ENCODE measurements at places on chromosomes 11 and 22.

GRCh38 chr11:50182486-50182885 is 149.8 kb downstream of the OR4C45 start:
- DNase-seq: no peak

- DNase-seq: no peak
Measured at GRCh38 chr11:62497132-62497801, 49.3 kb downstream of the AHNAK start.

DNA sequence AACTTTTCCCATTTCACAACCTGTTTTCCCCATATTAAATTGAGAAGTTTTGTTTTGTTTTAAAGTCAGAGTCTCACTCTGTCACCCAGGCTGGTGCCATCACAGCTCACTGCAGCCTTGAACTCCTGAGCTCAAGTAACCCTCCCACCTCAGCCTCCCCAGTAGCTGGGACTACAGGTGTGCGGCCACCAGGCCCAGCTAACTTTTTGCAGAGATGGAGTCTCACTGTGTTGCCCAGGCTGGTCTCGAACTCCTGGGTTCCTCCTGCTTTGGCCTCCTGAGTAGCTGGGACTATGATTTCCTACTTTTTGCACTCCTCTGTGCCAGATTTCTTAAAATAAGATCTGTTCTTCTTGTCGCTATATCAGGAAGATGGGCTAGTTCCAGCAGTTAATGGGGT is 44.9 kb downstream of the GNB1L start:
- DNase-seq: no peak

- DNase-seq: no peak
Measured at GRCh38 chr11:125416981-125417935, 78.8 kb downstream of the FEZ1 start.

- no peak for DNase-seq
Measured at GRCh38 chr22:45996241-45997076, 19.5 kb upstream of the WNT7B start.

DNA sequence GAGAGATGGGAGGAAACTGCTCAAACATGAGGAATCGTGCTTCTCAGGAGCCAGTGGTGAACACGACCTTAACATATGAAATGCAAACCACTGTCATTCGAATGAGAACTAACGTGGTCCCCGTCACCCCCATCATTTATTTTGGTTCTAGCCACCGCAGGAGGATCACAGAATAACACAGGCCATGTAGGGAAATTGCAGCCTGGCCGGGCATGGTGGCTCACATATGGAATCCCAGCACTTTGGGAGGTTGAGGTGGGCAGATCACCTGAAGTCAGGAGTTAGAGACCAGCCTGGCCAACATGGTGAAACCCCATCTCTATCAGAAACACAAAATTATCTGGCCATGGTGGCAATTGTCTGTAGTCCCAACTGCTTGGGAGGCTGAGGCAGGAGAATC is 27.1 kb downstream of the KRTAP5-5 start:
- DNase-seq: no peak

- no peak for DNase-seq
Measured at GRCh38 chr22:32534252-32535235, 59.9 kb downstream of the FBXO7 start.

DNA sequence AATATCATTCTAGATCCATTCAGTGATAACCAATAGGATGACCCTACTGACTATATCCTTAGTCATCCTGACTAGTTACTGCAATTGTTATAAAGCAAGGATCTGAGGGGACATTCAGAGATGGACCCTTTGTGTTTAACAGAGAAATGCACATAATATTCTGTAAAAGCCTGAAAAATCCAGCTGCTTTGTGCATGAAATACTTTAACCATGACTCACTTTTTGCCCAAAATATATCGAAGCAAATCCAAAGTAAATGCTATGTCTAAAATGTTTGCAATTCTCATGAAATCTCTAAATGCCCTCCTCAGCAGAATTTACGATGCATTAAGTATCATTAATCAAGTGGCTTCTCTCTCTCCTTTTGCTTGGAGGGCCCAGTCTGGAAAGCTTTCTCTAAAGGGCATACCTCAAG is 178.8 kb upstream of the MTMR2 start:
- DNase-seq: no peak

GRCh38 chr11:33211153-33211552 is 46.0 kb upstream of the HIPK3 start:
- DNase-seq: no peak

DNA sequence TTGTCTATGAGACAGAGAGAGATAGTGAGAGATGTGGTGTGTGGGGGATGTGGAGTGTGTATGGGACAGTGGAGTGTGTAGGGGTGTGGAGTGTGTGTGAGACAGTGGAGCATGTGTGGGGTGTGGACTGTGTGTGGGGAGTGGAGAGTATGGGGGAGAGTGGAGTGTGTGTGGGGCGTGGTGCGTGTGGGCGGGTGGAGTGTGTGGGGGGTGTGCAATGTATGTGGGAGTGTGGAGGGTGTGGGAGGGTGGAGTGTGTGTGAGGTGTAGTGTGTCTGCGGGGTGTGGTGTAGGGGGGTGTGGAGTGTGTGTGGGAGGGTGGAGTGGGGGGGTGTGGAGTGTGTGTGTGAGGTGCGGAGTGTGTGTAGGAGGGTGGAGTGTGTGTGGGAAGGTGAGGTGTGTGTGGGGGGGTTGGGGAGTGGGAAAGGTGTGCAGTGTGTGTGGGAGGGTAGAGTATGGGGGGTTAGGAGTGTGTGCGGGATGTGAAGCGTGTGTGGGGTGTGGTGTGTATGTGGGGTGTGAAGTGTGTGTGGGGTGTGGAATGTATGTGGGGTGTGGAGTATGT is 356.9 kb downstream of the CADM1 start:
- DNase-seq: no peak

Data from stimulated activated CD8-positive, alpha-beta memory T cell treated with anti-CD3 and anti-CD28 coated beads, Interleukin-7, amount 100 ng/mL, for 4 hours (primary cell).